ENCODE measurements at places on chromosomes 13 and 19.

GRCh38 chr13:73040484-73040883 lies 18.3 kb upstream of the KLF5 start:
- DNase-seq: no peak

DNA sequence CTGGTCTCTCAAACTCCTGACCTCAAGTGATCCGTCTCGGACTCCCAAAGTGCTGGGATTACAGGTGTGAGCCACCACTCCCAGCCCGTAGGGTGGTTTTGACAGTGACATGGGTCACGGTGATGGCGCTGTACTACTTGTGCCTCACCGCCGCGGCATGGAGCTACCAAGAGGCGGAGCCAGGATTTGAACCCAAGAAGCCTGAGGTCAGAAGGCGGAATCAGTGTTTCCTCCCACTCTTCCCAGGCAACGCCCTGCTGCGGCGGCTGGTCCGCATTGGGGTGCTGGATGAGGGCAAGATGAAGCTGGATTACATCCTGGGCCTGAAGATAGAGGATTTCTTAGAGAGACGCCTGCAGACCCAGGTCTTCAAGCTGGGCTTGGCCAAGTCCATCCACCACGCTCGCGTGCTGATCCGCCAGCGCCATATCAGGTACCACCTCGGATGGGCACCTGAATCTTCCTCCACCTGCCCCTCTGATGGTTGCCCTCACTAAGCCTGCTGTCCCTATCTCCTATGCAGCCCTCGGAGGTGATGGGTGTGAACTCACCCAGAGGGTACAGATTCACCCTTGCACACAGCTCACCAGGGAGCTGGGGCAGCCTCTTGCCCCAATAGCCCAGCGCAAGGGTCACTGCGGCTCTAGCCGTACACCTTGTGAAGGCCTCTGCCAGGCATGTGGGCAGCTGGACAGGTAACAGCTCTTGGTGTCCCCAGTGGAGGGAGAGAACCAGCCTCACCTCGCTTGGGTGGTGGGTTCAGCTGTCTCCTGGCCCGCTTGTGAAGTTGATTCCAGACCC lies 5.6 kb downstream of the RPS9 start:
- no peak for DNase-seq

DNA sequence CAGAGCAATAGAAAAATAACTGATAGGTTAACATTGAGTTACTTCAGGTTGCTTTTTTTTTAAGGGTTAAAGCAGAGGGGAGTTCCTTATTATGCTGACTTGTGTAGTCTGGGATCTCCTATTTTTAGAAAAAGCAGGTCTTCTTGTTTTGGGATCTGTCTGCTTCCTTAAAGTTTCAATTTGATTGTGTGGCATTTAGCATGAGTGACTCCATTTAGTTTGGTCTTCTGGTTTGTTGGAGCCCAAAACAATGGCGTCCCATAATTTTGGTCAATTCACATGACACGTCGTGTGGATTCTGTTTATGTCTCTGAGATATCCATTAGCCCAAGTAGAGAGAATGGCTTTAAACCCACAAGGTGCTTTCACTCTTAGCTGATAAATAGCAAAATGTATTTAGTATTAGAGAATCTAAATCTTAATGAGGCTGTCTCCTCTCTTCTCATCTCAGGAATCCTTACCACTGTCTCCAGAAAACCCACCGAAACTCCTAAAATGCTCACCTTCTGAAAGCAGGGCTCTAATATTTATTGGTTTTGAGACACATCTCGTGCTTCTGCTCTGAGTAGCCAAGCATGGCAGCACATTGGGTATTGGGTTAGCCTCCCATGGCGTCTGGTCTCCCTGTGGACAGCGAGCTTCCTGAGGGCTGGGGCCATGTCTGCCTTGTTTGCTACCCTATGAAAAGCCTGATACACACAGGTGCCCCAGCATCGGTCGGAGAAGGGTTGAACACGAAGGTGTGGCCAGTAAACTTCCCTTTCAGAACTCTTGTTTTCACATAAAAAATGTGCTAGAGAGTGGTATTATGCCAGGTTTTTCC lies 67.2 kb upstream of the GPR183 start:
- DNase-seq: no peak

GRCh38 chr13:54633456-54633855 lies 1604.8 kb downstream of the OLFM4 start:
- no peak for DNase-seq

DNA sequence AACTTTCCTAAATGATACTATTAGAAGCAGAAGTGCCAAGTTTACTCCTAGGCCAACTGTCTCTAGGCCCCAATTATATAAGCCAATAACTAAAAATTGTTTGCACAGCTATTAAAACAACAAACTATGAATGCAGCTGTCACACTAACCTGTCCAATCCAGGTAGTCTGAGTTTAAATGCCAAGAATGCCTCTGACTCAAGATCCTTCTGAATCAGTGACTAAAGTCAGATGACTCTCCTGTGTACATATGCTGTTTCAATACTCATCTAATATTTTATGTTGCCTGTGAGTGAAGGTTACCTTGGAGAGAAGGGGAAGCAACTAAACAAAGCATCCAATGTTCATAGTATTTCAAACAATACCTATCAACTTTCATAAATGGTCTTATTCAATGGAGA lies 257.0 kb downstream of the ENOX1 start:
- DNase-seq: no peak

Data from DMS 273 treated with DMSO at 0.1 percent for 48 hours (cell line).